ENCODE measurements at places on chromosomes 13 and 19. TPM values are rescaled to one million over a fixed set of nuclear protein-coding genes. Genes with fewer than 3 reads are reported as not detected.

The PSG1 gene
- total RNA-seq, result not detected

The TEX26 gene
- not detected for total RNA-seq

The ZNF723 gene
- not detected for total RNA-seq

DNA sequence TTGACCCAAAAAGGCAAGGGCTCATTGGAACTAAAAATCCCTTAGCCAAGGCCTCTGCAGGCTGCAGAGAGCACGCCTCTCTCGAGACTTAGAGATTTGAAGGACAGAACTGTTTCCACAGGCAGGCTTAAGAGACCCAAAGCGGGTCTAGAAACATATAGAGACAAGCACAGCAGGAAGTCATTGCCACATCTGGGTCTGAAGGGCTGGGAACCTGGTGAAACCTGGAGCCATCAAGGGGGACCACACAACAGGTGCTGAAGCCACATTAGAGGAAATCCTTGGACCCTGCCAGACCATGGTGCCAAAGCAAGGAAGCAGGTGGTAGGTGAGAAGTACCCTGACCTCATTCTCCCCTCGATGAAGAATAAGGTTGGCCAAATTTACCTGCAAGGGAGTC lies 33.8 kb upstream of the LRCH1 start:
- no peak for DNase-seq

GRCh38 chr13:83716121-83716520 lies 166.2 kb downstream of the SLITRK1 start:
- DNase-seq, result no peak

DNA sequence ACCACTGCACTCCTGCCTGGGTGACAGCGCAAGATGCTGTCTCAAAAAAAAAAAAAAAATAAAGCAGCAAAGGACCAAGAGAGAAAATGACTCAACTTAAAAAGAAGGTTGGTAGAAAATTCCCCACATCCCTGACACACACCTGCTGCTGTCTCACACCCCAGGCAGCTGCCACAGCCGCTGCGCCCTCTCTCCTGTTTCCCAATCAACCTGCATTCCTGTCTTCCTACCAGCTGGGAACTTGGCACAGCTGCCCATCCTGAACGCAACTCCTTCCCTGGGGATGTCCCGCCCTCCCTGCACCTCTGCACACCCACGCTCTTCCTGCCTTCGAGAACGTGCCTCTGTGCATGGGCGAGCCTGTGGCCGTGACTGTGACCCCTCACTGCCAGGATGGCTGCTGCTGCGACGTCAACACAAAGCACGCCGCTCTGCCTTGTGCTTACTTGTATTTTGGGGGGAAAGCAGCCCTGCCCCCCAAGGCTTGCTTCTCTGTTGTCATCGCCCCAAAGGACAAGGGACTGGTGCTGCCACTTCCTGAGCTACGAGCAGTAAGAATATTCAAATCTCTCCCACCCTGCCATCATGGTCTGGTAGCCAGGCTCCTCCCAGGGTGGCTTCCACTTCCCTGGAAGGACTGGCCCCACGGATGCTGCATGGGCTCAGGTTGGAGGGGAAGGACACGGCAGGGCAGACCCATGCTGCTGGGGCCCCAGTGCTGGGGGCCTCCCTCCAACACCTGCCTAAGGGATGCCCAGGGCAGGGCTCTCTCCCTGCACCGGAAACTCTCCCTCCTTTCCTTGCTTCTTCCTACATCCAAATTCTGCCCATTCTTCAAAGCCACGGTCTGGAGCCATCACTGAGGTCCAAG lies 20.7 kb downstream of the SH3GL1 start:
- peak; percentile 65 for DNase-seq

DNA sequence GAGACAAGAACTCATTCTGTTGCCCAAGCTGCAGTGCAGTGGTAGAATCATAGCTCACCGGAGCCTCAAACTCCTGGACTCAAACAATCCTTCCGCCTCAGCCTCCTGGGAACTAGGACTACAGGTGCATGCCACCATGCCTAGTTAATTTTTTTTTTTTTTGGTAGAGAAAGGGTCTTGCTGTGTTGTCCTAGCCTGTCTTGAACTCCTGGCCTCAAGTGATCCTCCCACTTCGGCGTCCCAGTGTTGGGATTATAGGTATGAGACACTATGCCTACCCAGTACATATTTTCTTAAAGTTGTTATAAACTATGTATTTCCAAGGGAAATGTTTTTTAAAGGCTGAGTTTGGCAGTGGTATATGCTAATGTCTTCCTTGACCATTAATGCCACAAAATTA lies 412.6 kb downstream of the KLF12 start:
- no peak for DNase-seq

DNA sequence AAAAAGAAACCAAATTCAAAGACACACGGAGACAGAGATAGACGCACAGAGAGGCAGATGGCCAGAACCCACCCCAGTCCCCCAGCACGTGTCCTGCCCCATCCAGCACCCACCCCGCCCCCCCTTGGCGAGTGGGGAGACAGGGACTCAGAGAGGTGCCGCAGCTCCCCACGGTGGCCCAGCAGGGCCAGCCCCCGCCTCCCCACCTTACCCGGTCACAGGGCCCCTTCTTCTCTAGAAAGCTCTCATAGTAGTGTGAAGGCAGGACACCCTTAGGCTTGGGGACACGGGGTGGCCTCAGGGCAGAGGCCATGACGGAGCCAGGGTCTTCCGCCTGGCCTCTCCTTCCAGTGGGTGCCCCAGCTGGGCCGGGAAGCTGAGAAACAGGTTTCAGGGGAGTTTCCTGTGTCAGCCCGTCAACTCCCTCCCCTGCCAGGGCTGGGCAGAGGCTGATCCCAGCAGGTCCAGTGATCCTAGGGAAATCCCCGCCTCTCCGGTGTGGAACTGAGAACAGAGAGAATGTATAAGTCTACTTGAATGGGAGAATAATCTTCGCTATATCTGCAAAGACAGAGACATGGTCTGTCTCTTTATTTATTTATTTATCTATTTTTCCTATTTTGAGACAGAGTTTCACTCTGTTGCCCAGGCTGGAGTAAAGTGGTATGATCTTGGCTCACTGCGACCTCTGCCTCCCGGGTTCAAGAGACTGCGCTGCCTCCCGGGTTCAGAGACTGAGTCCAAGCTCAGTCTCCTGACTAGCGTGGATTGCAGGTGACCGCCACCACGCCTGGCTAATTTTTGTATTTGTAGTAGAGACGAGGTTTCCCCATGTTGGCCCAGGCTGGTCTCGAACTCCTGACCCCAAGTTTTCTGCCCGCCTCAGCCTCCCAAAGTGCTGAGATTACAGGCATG lies at the start of gene STAP2:
Gene STAP2 (minus strand): TSS at position 387 of the 915 bp plus-strand sequence. CDS start 74 bp downstream, at position 313.
- no peak for DNase-seq

DNA sequence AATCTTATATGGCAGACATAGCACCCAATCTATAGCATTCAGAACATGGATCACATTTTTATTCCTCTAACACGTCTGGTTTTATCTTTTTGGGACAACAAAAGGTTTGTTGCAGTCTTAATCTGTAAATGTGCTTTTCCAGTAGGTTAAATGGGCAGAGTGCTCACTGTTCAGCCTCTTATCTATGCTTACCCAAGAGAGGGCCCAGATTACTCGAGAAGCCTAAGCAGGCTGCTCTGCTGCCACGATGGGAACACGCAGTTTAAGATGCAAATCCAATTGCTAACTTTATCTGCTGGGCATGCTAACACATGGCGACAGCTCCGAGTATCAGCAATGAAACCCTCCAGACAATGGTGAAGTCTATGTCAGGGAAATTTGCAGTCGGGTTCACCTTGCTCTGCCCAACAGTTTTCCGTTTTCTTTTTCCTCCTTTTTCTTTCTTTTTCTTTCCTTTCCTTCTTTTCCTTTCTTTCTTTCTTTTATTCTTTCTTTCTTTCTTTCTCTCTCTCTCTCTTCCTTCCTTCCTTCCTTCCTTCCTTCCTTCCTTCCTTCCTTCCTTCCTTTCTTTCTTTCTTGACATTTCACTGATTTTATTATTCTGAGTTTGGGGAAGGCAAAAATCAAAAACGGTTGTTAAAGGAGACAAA lies 115.3 kb downstream of the RBM26 start:
- DNase-seq, result no peak
